ENCODE measurements at places on chromosomes 6 and 20.

- DNase-seq = no peak
These were observed 166.6 kb downstream of the MTFR2 start for GRCh38 chr6:136083540-136083939.

DNA sequence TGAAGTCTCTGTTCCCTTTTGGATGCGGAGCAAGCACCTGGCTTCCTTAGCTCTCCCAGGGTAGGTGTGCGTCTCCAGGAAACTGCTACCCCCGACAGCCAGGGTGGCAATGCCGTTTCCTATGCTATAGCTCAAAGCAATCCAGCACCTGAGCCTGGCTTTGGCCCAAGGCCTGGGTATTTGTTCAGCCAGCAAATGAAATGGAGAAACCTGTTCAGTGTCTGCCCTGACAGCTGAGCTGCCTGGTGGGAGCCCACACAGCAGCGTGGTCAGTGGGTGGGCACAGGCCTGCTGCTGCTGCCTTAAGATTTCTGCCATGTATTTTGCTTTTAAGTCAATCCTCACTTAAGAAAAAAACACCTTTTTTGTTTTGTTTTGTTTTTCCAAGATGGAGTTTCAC lies 13.7 kb downstream of the SPATA2 start:
- DNase-seq = no peak

DNA sequence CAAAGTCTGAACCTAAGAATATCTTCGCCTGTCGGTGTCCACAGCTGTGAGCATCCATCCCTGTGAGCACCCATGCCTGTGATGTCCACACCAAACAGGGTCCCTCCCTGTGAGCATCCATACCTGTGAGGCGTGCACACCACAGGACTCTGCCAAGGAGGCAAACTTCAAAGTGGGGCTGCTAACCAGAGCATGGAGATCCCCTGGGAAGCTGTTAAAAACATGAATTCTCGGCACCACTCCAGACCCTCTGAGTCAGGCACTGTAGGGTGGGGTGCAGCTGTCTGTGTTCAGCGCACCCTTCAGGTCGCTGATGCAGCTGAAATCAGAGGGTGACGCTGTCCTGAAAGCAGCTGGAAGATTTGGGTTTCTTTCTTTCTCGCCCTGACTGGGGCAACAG lies 85.4 kb upstream of the NXT1 start:
- no peak for DNase-seq

DNA sequence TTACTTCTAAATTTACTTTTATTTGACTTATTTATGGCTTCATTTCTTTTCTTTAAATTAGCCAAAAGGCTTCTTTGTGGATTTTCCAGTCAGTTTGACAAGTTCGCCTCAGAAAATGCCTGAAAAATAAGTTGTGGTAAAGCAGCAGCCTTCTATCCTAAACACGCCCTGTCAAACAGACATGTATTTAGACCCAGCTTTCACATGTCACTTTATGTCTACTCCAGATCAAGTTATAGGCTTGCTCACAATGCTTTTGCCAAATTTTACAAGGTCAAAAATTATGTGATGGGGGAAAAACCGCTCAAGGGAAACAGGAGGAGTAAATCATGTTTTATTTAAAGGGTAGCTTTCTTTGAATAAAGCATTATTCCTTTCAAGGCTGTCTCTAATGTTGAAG lies 615.0 kb downstream of the HDGFL1 start:
- DNase-seq = no peak

DNA sequence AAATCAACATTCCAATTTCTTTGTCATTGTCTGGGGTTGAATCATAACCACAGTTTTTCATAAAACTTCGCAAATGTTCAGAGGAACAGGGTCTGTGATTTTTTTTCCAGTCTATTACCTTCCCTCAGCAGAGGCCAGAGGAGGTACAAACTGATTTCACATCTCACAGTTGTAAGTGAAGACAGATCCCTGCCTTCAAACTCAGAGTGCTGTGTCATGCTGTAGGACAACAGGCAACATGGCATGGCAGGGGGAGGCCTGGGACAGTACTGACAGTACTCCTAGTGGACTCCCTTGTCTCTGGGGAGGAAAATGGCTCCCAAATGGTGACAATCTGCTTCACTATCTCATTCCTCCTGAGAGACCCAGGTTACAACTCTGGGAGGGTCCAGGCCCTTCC lies 308.6 kb downstream of the CDC5L start:
- DNase-seq = no peak

GRCh38 chr6:128725271-128726233 lies 157.4 kb upstream of the LAMA2 start:
- DNase-seq = peak; percentile 41

DNA sequence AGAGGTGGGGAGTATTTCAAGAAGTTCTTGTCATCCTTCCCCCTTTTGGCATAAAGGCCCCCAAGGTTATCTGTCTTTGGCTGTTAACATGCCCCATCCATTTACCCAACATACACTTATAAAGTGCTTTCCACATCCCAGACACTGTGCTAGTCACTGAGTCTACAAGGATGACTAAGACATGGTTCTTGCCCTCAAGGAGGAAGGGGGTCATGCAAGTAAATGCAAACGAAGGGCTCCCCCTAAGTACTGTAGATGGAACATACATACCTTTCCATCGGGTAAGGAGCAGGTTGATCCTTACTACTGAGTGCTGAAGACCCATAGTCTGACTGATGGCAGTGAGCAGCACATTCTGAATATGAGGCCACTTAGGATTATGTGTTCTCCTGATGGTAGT lies 38.3 kb downstream of the HECA start:
- no peak for DNase-seq

DNA sequence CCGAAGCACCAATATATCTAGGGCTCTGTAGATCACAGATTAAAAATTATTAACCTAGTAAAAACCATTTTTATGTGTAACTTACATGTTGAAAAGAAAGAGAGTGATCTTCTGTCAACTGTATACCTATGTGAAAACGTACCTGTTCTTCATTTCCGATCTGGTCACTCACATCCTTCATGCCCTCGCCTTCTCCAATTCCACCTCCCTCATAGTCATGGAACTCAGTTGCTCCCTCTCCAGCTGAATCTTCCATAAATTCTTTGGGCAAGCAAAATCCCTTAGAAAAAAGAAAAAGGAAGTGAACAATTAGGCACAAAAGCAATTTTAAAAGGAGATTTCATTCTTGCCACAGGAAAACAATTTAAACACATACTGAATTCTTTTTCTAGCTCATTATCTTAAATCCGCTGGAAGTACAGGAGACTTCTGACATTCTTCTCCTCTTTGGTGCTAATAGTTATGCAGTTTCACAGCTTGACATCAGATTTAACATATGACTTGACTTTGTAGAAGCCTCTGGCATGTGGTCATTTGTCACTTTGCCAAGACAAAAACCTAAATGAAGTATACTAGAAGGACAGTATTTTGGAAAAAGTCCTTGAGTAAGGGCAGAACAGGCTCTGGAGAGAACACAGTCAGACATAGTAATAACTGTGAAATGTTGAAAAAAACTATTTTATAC lies 29.5 kb upstream of the LYRM2 start:
- no peak for DNase-seq

- DNase-seq = peak; percentile 31
These were observed 143.6 kb upstream of the GJE1 start for GRCh38 chr6:141988954-141989705.

DNA sequence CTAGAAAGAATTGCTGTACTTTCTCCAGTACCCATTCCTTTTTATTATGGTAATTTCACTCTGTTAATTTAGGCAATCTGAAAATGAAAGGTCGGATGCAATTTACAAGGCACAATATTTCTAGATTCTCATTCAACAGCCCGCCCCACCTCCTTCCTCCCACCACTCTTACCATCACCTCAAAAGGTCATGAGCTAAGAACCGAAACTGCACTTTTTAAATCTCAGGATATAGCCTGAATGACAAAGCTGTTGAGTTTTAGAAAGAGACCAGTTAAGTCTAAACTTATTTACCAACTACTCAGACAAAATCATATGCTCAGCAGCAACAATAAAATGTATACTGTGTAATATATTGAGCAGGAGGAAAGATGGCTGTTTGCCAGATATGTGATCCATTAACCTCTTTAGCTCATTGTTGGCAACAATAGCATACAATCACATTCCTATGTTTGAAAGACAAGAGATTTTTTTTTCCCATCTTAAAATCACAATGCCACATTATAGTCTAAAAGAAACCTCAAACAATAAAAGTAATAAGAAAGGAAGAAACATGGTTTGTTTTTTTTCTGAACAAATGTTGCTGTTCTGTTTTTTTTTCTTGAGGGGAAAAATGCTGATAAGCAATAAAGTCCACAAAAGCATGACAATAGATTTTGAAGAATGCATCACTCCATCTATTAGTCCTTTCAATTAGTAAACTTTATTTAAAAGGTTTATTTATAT lies 1.6 kb upstream of the HS3ST5 start:
- no peak for DNase-seq

- no peak for DNase-seq
These were observed 17.1 kb downstream of the NAPB start for GRCh38 chr20:23404196-23404595.

GRCh38 chr20:11041396-11041795 lies 367.6 kb upstream of the JAG1 start:
- DNase-seq = no peak

DNA sequence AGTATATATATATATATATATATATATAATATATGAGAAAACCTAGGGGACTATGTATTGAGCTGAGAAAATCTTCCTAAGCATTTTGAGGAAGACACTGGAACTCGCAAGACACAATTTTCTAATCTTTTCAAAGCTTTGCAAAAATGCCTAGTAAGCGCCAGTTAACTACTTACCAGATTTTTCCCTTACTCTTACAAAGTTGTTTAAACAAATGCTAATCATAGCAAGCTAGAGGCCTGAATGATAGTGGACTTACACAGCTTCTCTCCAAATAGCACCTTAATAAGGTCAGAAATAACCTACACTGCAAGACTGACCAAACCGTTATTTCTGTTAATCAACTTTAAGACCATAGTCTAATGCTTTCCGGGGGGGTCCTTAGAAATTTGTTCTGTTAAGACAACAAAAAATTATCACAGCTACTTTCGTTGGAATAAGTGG lies 56.1 kb upstream of the HFE start:
- DNase-seq = no peak

- DNase-seq = no peak
These were observed 37.9 kb upstream of the TGM2 start for GRCh38 chr20:38202982-38203293.

DNA sequence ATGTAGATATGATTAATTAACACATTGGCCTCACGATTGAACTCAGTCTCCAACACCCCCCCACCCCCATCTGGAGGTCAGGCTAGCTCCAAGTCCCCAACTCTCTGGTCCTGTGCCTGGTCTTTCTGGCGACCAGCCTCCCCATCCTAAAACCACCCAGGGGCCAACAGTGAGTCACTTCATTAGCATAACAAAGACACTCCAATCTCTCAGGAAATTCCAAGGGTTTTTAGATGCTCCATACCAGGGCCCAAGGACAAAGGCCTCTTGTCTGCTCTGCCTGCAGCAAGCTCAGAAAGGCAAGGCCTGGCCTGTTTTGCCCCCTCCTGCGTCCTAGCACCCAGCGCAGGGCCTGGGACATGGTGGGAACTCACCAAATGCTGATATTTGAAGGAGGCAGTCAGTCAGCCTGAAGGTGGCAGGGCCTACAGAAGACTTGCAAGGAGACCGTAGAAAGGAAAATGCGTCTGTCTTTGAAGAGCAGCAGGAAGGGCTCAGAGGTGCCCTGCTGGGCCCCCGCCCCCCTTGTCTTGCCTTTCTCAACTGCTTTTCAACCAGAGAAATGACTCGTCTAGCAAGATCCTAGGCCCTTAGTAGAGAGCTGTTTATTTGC lies 184.7 kb downstream of the CDH4 start:
- DNase-seq = no peak

DNA sequence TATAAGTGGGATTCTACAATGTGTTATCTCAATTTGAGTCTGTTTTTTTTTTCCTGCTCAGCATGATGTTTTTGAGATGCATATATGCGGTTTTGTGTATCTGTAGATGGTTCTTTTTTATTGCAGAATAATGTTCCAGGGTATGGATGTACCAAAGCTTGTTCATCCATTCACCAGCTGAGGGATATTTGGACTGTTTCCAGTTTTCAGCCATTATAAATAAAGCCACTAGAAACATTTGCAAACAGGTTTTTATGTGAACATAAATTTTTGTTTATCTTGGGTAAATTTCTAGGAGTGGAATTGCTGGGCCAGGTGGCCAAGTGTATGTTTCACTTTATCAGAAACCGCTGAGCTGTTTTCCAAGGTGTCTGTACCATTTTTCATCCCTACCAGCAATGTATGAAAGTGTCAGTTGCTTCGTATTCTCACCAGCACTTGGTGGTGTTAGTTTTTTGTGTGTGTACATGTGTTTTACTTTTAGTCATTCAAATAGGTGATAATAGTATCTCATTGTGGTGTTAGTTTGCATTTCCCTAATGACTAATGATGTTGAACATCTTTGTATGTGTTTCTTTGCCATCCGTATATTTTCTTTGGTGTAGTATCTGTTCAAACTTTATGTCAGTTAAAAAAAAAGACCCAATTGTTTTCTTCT lies 124.2 kb downstream of the CEBPB start:
- DNase-seq = no peak

All from stimulated activated CD4-positive, alpha-beta T cell treated with anti-CD3 and anti-CD28 coated beads, Interleukin-2, amount 100 ng/mL, for 24 hours (primary cell).